ENCODE measurements at places on chromosomes 11 and 22.

DNA sequence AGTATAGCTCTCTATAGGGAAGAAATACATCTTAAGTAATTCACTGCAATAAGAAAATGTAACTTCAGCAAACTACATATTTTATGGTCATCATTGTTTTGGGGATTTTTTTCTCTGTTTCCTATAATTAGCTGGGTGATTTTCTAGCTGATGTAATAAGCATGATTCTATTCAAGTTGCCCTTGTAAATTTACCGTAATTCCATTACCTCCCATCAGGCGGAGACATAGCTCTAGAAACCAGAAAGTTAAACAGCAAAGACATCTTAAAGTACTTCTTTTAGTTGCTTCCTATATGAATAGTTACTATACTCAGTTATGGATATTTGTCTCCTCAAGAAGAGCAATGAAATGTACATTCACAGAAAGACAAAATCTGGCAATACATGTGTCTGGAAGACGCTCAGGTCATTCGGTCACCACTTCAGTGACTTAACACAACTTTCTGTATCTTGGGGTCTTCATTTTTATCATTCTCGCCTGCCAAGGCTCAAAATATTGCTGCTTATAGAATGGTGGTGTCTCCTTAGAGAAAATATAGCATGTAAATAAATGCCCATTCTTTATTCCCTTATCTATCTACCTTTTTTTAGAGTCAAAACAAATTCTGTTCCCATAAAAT, 239.9 kb upstream of the ZC3H12C start:
- DNase-seq: no peak

DNA sequence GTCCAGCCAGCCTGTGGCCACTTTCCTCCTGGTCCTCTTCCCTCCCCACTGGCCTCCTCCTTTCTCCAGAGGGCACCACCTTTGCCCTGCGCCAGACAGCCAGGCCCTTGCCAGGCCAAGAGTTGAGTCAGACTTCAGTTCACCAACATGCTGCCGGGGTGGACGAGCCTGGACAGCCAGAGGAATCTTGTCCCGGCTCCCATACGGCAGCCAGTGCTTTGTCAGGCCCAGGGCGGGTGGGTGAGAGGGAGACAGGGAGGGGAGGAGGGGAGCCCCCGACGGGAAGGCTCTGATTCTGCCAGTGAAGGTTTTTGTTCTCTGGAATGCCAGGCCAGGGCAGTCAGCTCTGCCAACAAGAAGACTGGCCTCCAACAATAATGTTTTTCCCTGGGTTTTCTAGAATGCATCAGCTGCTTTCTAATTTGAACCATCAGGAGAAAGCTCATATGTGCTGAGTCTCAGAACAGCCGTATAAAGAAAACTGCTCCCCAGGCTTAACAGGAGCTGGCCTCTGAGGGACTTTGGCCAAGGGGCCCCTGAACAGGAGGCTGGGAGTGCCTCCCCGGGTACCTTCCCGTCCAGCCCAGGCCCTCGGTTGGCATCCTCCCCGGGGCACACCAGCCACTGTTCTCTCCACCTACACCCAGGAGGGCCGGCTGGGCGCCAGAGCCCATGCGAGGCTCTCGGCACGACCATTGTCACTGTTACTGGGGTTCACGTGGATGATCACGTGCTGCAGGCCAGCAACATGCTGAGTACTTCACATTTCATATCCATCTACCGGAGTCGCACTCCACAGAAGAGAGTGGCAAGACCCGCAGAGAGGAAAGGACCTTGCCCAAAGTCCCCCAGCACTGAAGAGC, 28.6 kb downstream of the LIF start:
- peak; percentile 39 for DNase-seq

- no peak for DNase-seq
Observed at GRCh38 chr11:64729851-64730382, 6.9 kb upstream of the NRXN2 start.

DNA sequence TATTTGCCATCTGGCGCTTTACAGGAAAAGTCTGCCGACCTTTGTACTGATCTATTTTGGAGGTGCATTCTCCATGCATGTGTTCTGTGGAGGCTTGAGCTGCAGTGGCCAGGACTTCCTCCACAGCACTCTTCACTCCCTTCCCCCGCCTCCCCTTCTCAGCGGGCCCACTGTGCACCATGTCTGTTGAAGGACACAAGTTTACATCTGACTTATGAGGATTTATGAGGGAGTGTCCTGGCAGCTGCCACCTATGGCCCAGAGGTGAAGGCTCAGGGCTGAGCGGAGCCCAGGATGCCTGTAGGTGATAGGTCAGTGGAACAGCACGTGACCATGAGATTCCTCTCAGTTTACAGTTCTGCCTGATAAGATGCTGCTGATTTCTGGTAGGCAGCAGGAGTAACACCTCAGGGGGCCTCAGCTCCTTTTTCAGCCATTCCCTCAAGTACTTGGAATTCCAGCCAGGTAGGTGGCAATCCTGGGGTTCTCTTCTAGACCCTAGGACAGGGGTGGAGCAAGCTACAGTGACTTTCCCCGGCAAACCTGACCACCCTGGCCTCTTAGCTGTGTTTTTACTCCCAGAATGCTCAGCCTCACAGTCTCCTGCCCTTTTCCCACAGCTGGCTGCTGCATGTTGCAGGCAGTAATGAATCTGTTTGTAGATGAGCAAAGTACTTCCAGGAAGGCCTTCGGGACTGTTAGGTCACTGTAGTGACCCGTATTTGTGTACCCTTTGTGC, 59.9 kb downstream of the PPFIBP2 start:
- DNase-seq: no peak

- peak; percentile 33 for DNase-seq
Observed at GRCh38 chr22:29570456-29570855, 10.5 kb downstream of the NIPSNAP1 start.

- DNase-seq: peak; percentile 38
Observed at GRCh38 chr11:16191868-16192240, 164.5 kb downstream of the SOX6 start.

Data from globus pallidus (tissue), 1 donor.